Esophagus muscularis mucosa (tissue), 4 donors: ENCODE measurements at places on chromosomes 12 and 14. TPM values are rescaled to one million over a fixed set of nuclear protein-coding genes. Genes with fewer than 3 reads are reported as not detected.

DNA sequence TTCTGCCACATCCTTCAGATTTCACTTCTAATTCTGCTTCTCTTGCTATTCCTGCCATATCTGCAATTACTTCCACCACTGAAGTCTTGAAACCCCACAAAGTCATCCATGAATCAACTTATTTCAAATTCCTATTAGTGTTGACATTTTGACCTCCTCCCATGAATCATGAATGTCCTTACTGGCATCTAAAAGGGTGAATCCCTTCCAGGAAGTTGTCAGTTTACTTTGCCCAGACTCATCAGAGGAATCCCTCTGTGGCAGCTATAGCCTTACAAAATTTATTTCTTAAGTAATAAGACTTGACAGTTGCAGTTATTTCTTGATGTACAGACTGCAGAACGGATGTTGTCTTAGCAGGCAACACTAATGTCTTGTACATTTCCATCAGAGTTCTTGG, 162.9 kb downstream of the PCNX1 start:
- DNase-seq = no peak

DNA sequence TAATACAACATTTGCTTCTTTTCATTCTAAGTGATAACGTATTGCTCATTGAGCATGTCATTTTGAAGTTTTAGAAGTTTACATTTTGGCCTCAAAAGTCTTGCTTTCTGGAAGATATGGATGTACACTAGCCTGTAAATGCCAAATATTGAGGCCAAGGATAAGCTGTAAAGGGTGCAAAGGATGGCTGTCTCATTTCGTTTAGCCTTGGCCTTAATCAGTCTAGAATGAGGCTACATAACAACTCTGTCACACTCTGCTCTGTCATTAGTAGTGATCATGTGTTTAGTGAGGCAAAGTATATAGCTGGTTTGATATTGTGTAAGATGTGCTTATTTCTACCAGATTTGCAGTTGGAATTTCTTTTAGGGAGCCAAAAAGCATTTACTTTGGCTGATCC, 344.5 kb downstream of the TMTC2 start:
- DNase-seq = no peak

SOX5 gene
- total RNA-seq = 7.1 TPM

SLC4A8 gene
- 0.97 TPM for total RNA-seq

TMPRSS12 gene
- total RNA-seq = not detected

CCND2 gene
- total RNA-seq = 122 TPM

PTPRB gene
- 34.5 TPM for total RNA-seq
